Vagina (tissue), 2 donors: ENCODE measurements at places on chromosomes 1 and 21.
A peak's percentile ranks its signal among the peaks of the same experiment; 100 is the strongest.

GRCh38 chr1:243819438-243819839 lies 30.6 kb downstream of the AKT3 start:
- no peak overlapping the region for H3K4me3 ChIP-seq
- no peaks in the 10 kb centered on the region for H3K36me3 ChIP-seq
- H3K27me3 ChIP-seq, result no peaks in the 10 kb centered on the region
- H3K4me1 ChIP-seq, result no peaks in the 10 kb centered on the region

DNA sequence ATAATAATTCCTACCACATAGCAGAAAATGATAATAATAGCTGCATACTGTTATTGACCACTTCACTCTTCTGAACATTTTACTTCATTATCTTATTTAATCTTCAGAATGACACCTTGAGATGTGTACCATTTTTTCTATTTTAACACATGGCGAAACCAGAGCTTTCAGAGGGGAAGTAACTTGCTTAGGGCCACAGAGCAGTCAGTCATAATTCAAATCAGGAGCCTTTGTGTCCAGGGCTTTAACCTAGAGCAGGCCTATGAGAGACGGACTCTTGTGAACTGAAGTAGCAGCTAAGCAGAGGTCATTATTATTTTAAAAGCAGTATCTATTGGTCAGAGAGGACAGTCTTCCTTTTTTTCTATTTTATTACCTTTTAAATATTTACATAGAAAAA lies 114.0 kb downstream of the ROR1 start:
- no peak overlapping the region for H3K4me3 ChIP-seq
- peaks cover 21% of the 10 kb centered on the region for H3K4me1 ChIP-seq
- no peaks in the 10 kb centered on the region for H3K36me3 ChIP-seq
- no peak overlapping the region for H3K27ac ChIP-seq
- H3K27me3 ChIP-seq, result no peaks in the 10 kb centered on the region
- no peak for DNase-seq

DNA sequence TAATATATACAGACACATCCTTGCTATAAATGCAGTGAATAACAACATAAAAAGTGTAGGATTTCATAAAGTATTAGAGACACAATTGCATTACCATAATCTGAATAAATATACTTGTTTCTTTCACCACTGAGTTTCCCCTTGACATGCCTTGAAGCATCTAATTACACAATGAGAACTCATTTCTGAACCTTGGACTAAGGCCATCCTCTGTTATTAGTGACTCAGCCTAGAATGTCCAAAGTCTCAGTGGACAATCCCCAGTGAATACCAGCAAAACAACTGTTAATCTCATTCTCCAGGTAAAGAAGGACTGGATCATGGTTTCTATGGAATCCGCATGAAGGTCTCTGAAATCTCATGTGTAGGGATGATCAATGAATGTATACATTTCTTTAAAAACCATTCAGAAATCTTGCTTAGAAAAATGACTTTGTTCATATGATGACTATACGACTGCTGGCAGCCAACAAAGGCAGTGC lies at the start of gene OR2L5:
Gene OR2L5 (plus strand): TSS at position 432 of the 482 bp plus-strand sequence. CDS start 8,288 bp downstream, outside the sequence.
- no peaks in the 10 kb centered on the region for H3K27me3 ChIP-seq
- H3K27ac ChIP-seq, result no peak within 1 kb of the TSS

DNA sequence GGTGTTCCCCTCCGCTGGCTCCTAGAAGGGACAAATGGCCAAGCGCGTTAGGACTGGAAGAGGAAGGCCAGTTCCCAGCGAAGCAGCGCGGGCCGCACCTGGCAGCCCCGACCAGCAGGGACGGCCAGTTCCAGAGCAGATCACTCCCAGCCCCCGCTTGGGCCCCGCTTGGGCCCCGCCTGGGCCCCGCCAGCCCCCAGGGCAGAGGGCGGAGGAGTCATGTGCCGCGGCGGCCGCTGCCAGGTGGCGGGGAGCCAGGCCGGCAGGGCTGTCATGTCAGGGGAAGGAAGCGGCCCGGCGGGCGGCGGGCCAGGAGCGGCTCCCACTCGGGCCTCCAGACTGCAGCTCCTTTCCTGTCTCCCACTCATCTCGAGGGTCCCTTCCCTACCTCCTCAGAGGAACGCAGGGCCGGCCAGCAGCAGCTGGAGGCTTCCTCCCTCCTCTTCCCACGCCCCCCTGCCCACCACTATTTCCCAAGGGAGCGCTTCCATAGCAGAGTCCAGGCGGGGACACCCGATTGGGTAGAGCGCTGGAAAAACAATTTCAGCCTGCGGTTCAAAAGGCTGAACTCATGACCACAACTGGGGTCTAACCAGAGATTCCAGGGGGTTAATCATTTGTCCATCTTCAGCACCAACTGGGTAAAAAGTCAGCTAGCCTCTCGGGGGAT lies 16.5 kb downstream of the ZNF697 start:
- peak overlapping the region; percentile 32 for H3K4me3 ChIP-seq
- DNase-seq, result no peak
- H3K4me1 ChIP-seq, result peaks cover 27% of the 10 kb centered on the region
- no peaks in the 10 kb centered on the region for H3K36me3 ChIP-seq
- H3K27me3 ChIP-seq, result no peaks in the 10 kb centered on the region
